Jurkat, Clone E6-1 (cell line): ENCODE measurements at places on chromosomes 5 and 9.

GRCh38 chr9:94656200-94656599 is 16.9 kb upstream of the FBP1 start:
- DNase-seq, result peak; percentile 69

DNA sequence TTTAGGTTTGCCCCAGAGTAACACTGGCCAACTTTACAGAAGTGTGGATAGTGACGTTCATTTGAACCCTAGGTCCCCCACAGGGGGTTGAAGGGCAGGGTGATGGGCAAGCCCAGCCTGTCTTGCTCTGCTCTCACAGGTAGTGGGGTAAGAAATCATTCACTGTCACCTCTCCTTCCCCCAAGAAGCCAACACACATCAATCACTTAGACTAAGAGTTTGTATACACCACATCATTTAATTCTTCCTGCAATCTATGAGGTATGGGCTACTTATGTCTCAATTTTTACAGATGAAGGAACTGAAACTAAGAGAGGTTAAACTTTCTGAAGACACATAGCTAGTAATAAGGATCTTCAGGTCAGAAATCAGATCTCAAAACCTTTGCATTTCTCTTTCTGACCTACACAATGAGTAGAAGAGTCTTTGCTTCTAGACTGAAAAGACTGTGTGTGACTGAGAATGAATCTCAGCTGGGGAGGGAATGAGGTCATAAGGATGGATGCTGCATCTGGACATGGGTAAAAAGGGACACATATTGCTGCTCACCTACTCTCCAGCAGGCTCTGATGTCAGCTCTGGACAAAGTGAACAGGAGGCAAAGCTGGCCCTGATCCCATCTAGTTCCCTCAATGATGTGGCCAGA is 81.0 kb upstream of the EQTN start:
- no peak for DNase-seq

GRCh38 chr5:90575712-90576111 is 17.1 kb downstream of the ADGRV1 start:
- no peak for DNase-seq

DNA sequence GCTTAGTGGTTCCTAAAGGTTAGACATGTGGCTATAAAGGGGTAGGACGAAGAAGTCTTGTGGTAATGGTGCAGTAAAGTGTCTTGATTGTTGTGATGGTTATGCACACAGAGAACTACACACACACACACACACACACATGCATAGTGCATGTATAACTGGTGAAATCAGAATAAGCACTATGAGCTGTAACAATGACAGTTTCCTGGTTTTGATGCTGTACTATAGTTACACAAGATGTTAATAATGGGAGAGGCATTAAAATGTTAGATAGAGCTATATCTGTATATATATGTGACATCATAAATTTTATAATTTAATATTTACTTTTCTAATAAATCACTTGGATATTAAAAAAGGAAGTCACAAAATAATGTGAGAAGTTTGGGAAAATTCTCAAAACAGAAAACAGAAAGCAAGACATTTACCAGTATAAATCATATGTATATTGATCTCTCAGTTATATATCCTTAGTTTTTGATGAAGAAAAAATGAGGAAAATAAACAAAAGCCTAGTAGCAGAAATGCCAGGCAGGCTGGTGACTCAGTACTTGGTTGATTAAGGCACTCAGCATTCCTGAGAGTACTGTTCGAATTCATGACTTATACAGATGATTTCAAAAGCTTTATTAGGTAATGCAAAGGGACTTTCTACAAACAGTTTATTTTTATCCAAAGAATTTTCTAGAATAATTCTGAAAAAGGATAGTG is 350.5 kb upstream of the DAB2 start:
- no peak for DNase-seq

DNA sequence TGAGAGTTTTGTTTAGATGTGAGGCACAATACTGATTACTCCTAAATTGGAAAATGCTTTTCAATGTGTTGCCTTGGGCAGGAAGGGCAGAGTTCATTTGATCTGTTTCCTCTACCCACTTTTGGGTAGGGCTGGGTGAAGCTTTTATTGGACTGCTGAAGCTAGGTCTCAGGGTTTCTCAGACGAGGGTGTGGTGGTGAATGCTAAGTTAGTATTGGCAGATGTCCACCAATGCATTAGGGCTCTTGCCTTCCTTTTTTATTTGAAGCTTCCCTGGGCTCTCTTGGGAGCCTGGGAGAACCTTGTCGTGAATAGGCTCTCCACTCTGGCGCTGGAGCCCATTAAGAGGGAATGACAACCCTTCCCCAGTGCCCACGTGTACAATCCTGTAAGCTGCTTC is 23.1 kb downstream of the SPTAN1 start:
- DNase-seq, result no peak
